ENCODE measurements at places on chromosomes 16 and 17.

GRCh38 chr17:81666092-81666341 lies 388 bp downstream of the OXLD1 start:
- no peak for DNase-seq

- no peak for DNase-seq
Observed at GRCh38 chr17:56449176-56449575, 144.3 kb upstream of the NOG start.

GRCh38 chr16:57268804-57269800 lies 15.4 kb downstream of the PLLP start:
- no peak for DNase-seq

- no peak for DNase-seq
Observed at GRCh38 chr17:14427900-14428647, 127.2 kb downstream of the HS3ST3B1 start.

- DNase-seq = no peak
Observed at GRCh38 chr17:46928467-46929261, 5.7 kb downstream of the GOSR2 start.

- DNase-seq = no peak
Observed at GRCh38 chr17:7064261-7064660, 15.8 kb downstream of the CLEC10A start.

GRCh38 chr17:83136156-83136555 lies 56.7 kb downstream of the METRNL start:
- no peak for DNase-seq

- DNase-seq = no peak
Observed at GRCh38 chr16:86181526-86181925, 282.6 kb downstream of the IRF8 start.

DNA sequence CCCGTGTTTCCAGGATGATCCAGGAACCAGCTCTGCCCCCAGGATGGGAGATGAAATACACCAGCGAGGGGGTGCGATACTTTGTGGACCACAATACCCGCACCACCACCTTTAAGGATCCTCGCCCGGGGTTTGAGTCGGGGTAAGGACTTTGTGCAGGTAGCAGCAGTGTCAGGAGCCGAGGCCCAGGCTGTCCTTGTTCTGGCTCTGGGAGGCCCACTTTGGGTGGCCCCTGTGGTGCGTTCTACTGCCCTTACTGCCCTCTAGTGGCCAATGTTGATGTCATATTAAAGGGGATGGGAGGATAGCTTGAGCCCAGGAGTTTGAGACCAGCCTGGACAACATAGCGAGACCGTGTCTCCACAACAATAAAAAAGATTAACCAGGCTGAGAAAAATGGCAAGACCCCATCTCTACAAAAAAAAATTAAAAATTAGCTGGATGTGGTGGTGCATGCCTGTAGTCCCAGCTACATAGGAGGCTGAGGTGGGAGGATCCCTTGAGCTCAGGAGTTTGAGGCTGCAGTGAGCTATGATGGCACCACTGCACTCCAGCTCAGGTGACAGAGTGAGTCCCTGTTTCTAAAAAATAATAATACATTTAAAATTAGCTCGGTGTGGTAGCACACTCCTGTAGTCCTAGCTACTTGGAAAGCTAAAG lies 20.9 kb upstream of the CLEC18A start:
- peak; percentile 70 for DNase-seq

DNA sequence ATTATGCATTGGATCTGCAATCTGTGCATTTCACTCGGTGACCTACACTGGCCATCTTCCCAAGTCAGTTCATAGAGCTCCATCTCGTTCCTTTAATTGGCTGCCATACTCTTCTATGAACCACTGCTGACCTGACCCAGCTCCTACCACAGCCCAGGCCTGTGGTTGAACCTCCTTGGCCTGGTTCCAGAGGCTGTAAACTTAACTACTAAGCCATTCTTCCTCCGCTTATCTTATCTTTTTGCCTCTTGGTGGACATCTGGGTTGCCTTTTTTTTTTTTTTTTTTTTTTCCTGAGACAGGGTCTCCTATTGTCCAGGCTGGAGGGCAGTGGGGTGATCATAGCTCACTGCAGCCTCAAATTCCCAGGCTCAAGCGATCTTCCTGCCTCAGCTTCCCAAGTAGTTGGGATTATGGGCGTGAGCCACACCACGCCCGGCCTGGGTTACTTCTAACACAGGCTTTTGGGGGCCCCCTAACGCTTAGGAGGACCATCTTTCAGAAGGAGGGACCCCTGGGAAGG lies 18.3 kb downstream of the COQ7 start:
- DNase-seq = no peak

DNA sequence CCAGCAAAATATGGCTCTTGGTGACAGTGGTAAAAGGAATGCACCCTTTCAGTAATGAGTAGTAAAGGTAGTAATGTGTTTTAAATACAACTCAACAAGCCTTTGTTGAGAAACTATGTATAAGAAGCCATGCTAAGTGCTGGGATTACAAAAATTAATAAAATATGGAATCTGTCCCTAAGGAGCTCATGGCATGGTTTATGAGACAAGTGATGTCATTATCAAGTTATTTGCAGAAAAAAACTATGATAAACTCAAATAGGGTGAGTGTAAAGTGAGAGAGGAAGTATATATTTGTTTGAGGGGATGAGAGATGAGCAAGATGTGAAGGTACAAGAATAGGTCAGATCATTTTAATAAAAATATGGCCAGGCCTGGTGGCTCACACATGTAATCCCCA lies 76.9 kb downstream of the NF1 start:
- DNase-seq = no peak

DNA sequence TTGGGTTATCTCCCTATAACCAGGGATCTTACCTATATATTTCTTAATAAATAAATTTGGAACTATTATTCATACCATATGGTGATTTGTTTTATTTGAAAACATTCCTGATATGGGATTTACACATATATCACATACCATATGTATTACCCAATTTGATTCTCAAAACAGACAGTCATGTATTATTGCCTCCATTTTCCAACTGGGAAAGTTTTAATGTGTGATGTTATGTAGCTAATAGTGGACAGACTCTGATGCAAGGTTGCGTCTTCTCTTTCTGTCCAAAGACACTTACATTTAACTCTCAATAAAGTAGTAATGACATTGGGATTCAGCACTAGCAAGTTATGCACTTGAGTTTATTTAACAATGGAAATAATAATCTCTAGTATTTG lies 1.1 kb downstream of the KRTAP9-9 start:
- DNase-seq = no peak

DNA sequence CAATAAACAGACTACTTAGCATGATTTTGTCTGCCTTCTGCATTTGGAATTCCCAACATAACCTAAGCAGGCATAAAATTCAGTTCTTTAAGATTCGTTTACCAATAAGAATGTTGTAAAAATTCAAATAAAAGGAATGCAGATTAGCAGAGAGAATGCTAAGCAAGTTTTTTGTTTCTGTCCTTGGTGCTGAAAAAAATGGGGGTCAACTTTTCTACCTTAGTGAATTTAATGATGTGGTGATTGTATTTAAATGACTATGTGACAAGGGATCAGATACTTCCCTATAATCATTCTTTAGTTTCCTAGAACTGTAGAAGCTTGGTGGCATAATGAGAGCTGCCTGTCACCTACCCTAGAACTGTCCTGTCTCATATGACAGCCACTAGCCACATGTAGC lies 159.5 kb downstream of the RBFOX1 start:
- no peak for DNase-seq

DNA sequence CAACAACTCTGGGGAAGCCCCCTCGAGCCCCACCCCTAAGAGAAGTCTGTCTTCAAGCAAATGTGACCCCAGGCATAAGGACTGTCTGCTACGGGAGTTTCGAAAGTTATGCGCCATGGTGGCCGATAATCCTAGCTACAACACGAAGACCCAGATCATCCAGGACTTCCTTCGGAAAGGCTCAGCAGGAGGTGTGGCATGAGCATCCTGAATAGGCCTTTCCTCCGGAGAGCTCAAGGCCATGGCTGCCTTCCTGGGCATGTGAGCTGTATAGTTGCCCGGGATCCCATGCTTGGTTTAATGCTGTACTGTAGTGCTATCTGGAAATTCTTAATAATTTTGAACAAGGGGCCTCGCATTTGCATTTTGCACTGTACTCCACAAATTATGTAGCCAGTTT lies 9.2 kb downstream of the LIG3 start:
- no peak for DNase-seq

- DNase-seq = no peak
Observed at GRCh38 chr17:60154616-60155426, 5.0 kb downstream of the CA4 start.

DNA sequence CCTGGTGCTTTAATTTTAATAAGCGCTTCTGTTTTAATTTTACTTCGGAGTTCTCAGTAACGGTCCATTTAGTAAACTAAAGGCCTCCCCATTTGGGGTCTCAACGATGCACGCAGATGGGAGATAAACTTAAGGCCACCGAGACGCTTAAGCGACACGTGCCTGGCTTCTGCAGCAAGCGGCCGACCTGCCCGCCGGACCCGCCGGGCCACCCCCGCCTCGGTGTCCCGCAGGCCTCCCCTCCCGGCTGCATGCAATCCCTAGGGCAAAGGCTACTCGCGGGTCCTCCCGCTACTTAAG lies 592 bp downstream of the GCSH start:
- no peak for DNase-seq

- DNase-seq = no peak
Observed at GRCh38 chr17:12078791-12079190, 58.1 kb downstream of the MAP2K4 start.

DNA sequence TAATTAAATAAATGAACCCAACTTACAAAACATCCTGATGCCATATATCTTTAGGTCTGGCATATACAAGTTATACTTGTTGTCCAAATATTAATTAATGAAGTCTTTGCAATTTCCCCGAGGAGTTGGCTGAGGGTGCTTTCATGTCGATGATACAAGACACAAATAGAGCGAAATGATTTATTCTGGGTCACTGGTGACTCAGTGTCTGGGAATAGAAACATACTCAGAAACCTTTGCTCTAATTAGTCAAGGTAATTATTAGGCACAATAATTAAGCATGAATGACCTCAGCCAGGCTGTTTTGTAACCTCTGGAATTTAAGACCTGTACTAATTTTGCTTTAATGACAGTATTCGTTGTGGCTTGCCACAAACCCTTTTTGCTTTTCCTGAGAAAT lies 37.0 kb upstream of the HAPSTR1 start:
- no peak for DNase-seq

GRCh38 chr17:4365628-4366326 lies 698 bp downstream of the UBE2G1 start:
- DNase-seq = no peak

DNA sequence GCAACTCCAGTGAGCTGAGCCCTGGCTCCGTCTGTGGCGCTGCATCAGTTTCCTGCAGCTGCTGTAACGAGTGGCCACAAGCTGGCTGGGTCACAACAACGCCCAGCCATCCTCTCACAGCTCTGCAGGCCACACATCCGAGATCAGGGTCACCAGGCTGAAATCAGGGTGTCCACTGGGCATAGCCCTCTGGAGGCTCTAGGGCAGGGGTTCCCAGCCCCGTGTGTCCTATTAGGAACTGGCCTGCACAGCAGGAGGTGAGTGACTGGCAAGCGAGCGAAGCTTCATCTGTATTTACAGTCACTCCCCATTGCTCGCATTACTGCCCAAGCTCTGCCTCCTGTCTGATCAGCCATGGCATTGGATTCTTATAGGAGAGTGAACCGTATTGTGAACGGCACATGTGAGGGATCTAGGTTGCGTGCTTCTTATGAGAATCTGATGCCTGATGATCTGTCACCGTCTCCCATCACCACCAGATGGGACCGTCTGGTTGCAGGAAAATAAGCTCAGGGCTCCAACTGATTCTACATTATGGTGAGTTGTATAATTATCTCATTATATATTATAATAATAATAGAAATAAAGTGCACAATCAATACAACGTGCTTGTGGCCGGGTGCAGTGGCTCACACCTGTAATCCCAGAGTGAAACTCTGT lies 176.5 kb downstream of the SEC14L1 start:
- no peak for DNase-seq

DNA sequence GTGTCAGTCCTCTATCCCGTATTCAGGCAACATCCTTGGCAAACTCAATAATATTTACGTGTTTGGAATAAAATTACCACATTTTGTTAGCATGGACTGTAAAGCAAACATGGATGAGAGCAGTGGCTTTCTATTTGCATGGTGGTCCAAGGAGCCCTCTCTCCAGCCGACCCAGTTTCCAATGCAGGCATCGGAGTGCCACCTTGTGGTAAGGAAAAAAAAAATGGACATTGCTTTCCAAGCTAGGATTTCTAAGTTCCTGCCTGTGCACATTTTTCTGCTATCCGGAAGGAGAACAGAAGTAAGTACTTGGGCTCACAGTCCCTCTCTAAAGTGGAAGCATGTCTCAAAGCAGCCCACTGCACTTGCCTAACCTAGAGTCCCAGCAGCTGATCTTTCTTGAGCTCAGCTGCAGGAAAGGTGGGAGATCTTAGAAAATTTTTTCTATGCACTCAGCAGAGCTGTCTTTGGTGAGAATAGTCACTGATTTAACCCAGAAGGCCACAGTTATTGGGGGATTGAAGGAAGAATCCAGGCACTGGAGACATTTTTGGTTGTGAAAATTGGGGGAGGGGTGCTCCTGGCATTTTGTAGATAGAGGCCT lies 46.0 kb upstream of the ERCC4 start:
- peak; percentile 41 for DNase-seq

DNA sequence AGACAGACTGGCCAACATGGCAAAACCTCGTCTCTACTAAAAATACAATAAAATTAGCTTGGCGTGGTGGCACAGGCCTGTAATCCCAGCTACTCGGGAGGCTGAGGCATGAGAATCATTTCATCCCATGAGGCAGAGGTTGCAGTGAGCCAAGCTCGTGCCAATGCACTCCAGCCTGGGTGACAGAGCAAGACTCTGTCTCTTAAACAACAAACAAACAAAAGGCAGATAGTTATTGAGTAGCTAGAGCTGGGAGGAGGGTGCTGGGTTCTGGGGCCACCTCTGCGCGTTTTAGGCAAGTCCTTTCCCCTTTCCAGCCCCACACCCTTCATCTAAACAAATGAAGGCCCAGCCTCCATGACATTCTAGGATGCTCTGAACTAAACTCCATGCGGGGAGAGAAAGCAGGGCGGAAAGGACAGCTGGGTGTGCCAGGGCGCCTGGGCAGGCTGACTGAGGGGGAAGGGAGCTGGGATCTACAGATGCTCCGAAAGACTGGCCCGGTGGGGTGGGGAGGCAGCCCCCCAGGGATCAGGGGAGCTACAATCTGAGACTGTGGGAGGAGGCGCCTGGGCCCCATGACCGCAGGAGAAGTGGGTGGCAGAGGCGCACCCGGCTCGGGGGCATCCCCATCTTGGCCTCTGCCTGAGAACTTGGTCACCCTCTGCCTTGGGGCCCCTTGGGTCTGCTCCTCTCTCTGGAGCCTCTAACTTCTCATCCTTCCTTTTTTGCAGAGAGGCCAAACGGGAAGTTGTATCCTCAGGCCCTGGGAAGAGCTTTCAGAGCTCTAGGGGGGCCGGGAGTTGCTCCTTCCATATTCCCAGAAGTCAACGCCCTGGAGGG lies 910 bp downstream of the ITGAL start:
- no peak for DNase-seq

DNA sequence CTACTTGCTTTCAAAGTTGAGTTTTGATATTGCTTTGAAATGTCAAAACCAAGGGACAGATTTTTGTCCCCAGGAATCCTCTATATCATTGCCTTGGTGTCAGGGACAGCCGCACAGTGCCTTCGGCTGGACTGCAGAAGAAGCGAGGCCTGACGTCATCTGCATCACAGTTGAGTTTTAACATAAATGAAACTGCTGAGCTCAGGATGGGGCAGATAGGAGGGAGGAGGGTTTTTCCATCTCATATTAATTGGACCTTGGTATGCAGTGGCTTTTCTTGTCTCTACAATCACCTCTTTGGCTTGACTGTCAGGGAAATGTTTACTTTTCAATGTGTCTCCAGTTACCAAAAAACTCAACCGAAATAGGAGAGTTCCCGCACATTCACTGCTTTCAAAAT lies 111.3 kb downstream of the AATF start:
- no peak for DNase-seq
